Ammon's horn (tissue), 1 donor: ENCODE measurements at places on chromosomes 5 and 9.

DNA sequence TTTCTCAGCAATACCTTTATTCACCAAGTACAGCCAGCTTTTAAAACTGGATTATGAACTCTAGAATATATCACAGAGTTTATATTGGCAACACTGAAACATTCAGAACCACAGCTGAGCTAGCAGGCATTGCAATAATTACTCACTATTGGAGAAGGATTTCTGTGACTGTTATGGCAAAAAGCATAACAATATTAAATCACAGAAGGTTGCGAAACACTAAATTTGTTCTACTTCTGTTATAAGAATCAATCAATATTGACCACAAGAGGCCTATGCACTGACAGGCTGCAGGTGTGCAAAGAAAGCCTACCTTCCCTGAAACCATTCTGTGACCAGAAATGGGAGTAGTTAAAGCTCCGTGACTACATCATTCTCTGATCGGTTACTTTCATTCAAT lies 59.2 kb downstream of the AP3B1 start:
- DNase-seq, result no peak

GRCh38 chr9:77935974-77936373 lies 95.6 kb downstream of the GNAQ start:
- no peak for DNase-seq

DNA sequence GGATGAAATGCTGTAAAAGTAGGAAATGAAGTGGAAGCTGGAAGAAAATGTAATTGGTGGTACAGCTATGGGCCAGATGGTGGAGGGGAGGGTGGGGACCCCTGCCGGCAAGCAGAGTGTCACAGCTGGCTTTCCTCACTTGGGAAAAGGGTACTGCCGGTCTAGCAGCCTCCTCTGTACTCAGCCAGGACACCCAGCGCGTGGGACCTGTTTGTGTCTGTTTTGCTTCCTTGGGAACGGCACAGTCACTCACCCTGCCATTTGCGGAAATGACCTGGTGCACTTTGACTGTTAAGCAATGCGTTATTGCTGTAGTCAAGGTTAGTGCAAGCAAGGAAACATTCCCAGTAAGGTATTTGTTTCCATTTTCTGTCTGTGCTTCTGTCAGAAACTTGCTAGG lies 10.1 kb downstream of the TMEM252 start:
- no peak for DNase-seq

GRCh38 chr9:129586685-129587084 lies 34.2 kb downstream of the C9orf50 start:
- no peak for DNase-seq

- no peak for DNase-seq
Observed at GRCh38 chr9:71624728-71625127, 143.6 kb downstream of the CEMIP2 start.

DNA sequence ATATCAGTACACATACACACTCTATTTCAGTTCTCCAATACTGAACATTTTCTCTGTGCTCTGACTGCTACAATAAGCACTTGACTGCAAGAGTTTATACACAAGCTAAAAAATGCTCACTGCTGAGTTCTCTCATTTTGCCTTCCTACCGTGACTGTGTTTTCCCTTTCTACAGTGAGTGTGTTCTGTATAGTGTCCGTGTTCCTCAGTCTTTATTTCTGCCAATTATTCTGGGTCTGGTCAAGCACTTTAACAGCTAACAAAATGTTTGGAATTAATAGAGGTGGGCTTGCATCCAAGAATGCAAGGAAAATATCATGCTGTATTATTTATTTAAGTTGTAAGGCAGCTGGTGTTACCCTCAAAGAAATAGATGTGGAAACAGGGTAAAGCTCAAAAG lies 217.0 kb upstream of the NREP start:
- DNase-seq, result no peak

- no peak for DNase-seq
Observed at GRCh38 chr5:156376751-156377150, 49.8 kb downstream of the SGCD start.

- no peak for DNase-seq
Observed at GRCh38 chr5:99617335-99617734, 688.5 kb upstream of the CHD1 start.

DNA sequence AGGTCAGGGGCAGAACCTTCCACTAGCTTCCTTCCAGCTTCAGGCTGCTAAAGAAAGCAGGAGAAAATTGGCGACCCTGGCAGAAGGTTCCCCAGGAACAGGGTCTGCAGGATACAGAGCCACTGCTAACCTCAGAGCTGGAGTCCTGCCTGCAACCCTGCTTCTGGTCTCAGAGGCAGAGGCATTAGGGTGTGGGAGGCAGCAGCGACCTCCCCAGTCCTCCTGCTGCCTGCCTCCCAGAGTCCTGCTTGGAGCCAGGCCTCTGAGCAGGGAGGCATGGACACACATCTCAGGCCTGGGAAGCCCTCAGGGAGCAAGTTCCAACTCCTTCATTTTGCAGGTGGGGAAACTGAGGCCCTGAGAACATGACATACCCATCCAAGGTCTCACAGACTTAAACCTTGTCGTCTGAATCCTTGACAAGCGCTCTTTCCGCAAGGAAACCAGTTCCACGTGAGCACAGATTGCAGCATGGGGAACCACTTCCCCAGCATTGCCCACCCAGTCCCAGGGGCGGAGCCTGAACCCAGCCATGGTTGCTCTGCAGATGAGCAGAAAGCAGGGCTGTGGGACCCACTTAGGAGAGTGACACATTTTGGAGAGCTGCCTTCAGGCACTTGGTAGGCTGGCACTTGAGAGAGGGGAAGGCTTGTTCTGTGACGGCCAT lies 28.2 kb upstream of the HAND1 start:
- DNase-seq, result no peak

GRCh38 chr5:141411575-141411974 lies 1.2 kb upstream of the PCDHGA10 start:
- DNase-seq, result no peak

- DNase-seq, result no peak
Observed at GRCh38 chr9:114089206-114089840, 9.8 kb downstream of the KIF12 start.

- no peak for DNase-seq
Observed at GRCh38 chr9:69719367-69719766, 40.4 kb downstream of the PTAR1 start.

DNA sequence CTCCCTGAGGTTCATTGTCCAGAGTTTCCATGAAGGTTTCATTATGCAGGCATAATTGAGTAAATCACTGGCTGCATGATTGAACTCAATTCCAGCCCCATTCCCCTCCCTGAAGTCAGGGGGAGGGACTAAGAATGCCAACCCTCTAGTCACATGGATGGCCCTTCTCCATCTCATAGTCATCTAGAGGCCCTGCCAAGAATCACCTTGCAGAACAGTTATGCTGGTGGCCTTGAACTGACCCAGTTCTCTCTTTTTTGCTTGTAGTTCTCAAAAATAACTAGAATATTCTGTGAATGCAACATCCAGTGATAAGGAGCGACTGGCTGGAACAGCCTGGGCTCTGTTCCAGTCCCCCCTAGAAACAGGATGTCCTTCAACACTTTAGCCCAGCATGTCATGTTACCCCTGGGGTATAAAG lies 31.7 kb downstream of the SLC35A4 start:
- DNase-seq, result peak; percentile 64

GRCh38 chr5:141692919-141693725 lies 11.1 kb upstream of the ARAP3 start:
- DNase-seq, result peak; percentile 78

GRCh38 chr5:87541033-87541432 lies 128.3 kb upstream of the CCNH start:
- DNase-seq, result peak; percentile 90

- DNase-seq, result no peak
Observed at GRCh38 chr5:86749841-86750240, 132.1 kb downstream of the COX7C start.

DNA sequence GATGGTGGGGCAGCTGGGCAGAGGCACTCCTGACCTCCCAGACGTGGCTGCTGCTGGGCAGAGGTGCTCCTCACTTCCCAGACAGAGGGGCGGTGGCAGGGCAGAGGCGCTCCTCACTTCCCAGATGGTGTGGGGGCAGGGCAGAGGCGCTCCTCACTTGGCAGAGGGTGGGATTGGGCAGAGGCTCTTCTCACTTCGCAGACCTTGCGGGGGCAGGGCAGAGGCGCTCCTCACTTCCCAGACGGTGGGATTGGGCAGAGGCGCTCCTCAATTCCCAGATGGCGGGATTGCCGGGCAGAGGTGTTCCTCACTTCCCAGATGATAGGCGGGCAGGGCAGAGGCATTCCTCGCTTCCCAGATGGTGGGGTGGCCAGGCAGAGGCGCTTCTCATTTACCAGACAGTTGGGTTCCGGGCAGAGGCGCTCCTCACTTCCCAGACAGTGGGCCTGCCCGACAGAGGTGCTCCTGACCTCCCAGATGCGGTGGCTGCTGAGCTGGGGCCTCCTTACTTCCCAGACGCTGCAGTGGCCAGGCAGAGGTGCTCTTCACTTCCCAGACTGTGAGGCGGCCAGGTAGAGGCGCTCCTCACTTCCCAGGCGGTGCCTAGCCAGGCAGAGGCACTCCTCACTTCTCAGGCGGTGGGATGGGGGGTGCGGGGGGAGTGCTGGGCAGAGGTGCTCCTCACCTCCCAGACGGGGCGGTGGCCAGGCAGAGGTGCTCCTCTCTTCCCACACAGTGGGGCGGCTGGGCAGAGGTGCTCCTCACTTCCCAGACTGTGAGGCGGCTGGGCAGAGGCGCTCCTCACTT lies 25.3 kb upstream of the SPATA31E1 start:
- no peak for DNase-seq

DNA sequence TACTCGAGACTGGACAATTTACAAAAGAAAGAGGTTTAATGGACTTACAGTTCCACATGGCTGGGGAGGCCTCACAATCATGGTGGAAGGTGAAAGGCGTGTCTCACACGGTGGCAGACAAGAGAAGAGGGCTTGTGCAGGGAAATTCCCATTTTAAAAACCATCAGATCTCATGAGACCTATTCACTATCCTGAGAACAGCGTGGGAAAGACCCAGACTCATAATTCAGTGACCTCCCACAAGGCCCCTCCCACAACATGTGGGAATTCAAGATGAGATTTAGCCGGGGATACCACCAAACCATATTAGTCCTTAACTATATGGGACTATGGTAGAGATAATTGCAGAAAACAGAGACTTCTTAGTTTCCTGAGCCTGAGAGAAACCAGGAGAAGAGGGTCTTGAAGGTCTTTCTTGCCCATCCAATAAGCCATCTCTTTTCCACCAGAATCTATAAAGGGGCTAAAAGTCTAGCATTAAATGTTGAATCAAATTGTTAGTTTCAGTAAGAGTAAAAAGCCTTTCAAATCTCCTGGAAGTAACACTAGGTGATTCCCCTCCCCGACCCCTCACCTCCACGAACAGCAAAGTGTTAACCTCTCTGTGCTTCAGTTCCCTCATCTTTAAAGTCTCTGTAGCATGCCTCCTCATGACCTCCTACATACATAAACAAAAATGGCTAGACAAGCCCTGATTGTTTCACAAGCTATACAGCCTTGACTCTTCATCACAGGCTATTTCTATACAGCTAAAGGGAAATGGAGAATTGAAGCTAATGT lies 259.1 kb downstream of the TMEM167A start:
- DNase-seq, result no peak

DNA sequence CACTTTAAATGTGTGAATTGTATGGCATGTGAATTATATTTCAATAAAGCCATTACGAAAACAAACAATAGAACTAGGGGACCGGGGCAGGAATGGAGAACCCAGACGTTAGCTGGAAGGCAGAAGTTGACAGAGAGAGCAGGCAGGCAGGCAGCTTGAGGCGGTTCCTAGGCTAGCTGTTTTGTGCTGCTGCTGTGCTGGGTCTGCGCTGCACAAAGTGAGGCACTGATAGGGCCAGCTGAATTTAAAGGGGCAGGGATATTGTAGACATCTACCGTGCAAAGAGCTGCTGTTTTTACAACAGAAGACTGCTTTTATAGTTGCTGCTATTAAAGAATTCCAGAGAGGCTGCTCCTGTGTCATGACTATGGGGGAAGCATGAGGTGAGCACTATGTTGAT lies 21.6 kb upstream of the MIER3 start:
- no peak for DNase-seq

DNA sequence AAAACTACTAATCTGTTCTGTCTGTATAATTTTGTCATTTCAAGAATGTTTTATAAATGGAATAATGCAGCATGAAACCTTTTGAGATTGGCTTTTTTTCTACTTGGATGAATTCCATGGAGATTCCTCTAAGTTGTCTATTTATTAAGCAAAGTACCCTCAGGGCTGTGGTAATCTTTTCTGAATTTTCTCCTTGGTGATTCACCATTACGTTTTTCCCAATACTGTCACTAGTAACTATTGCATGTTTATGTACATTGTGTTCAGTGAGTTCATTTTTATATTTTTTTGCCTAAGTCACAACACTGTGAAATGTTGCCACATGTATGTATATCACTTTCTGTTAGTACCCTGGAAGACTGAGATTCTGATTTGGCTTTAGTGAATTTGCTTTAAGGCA lies 177.0 kb upstream of the GRIN3A start:
- DNase-seq, result no peak

DNA sequence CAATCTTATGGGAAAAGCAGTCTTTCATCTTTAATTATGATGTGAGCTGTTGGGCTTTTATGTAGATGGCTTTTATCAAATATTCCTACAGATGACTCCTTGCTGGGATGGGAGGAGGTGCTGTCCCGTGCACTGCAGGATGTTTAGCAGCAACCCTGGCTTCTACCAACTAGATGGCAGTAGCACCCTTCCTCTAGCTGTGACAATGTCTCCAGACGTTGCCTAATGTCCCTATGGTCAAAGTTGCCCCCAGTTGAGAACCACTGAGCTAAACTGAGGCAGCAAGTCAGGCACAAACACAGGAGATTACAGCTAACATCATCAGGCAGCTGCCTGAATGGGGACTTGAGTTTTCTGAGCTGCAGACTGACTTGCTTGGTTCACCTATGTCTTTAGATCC lies 401.9 kb upstream of the PDE4D start:
- DNase-seq, result peak; percentile 54

DNA sequence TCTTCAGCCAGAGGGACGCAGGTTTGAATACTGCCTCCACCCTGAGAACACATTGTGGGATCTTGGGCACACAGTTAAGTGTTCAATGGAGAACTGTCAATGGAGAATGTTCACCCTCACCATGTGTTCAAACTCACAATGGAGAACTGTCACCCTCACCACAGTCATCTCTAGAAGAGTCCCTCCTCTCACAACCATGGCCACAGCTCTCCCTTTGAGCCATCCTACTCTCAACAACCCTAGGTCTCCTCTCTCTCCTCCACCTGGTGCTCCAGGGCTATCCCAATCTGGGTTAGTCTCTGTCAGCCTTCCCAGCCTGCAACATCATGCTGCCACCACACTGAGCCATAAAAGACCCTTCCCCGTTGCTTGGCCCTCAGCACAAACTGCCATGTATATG lies 36.3 kb upstream of the HAND1 start:
- DNase-seq, result no peak

GRCh38 chr5:160742446-160742845 lies 109.6 kb downstream of the ATP10B start:
- no peak for DNase-seq
